ENCODE measurements at places on chromosomes 5 and 9.

- DNase-seq = no peak
- no peak overlapping the region for H3K4me3 ChIP-seq
- H3K27ac ChIP-seq = no peak overlapping the region
- H3K36me3 ChIP-seq = no peaks in the 10 kb centered on the region
- peaks cover 2% of the 10 kb centered on the region for H3K4me1 ChIP-seq
Observed at GRCh38 chr9:89664896-89665329, 60.1 kb downstream of the GADD45G start.

GRCh38 chr9:94743035-94743954, 16.8 kb downstream of the AOPEP start:
- peaks cover 52% of the 10 kb centered on the region for H3K36me3 ChIP-seq
- peaks cover 3% of the 10 kb centered on the region for H3K4me1 ChIP-seq
- no peak overlapping the region for H3K27ac ChIP-seq
- no peak overlapping the region for H3K4me3 ChIP-seq
- DNase-seq = no peak
- H3K27me3 ChIP-seq = no peaks in the 10 kb centered on the region

DNA sequence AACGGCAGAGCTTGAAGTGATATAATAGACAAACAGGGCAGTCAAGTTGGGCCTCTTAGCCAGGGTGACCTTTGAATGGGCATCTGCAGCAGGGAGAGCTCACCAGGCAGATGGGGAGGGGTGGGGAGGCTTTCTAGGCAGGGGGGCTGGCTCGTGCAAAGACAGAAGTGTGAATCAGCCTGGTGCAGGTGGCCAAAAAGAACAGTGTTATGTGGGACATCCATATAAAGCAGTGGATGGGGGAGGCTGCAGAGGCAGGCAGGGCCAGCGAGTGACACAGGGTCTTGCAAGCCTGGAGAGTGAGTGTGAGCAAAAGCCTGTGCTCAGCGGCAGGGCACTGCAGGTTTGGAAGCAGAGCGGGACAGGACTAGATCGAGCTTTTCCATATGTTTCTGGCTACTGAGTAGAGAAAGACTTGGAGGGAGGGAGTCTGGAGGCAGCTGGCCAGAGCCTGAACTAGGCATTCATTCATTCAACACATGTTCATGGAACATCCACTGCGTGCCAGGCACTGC, 14.2 kb upstream of the TTLL11 start:
- no peaks in the 10 kb centered on the region for H3K36me3 ChIP-seq
- DNase-seq = no peak
- H3K27me3 ChIP-seq = no peaks in the 10 kb centered on the region
- H3K27ac ChIP-seq = no peak overlapping the region

- DNase-seq = no peak
- H3K27ac ChIP-seq = no peak overlapping the region
- H3K27me3 ChIP-seq = no peaks in the 10 kb centered on the region
- H3K36me3 ChIP-seq = no peaks in the 10 kb centered on the region
Observed at GRCh38 chr9:4048441-4048840, 251.4 kb downstream of the GLIS3 start.

DNA sequence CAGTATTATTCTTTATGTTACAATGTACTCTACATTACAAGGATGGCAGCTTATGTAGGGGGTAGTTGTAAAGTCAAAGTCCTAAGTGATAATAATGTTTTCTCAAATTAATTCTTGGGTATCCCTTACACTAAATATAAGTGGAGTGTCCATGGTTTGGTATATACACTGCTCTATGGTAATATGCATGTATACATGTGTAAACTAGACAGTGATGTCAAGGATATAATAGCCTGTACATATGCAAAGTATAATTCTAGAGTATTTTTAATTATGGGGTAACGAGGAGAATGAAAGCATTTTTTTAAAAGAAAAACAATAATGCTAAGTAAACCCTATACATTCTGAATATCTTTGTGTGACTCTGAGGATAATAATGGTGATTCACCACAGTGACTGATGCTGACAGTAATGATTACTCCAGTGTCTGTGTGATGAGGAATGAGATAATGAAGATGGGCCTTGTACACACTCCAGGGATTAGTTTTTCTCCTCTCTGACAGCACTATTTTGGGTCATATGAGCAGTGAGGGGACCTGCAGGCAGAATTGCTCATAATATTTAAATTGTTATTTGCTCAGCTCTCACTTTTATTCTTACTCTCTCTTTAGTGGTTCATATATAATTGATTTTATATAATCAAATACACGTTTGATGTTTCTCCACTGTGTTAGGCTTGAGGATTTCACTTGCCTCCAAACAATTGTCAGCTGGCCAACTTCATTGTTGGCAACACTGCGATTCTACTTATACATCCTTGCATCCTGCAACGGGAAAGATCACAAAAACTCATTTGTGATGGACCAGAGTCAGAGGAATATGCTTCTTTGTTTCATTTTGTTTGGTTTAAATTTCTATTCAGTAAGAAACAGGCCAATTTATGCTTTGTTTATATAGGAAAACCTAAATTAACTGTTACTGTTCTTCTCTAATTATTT, 88.2 kb downstream of the NREP start:
- no peak overlapping the region for H3K27ac ChIP-seq
- peaks cover 5% of the 10 kb centered on the region for H3K4me1 ChIP-seq
- H3K36me3 ChIP-seq = no peaks in the 10 kb centered on the region
- H3K4me3 ChIP-seq = no peak overlapping the region
- no peaks in the 10 kb centered on the region for H3K27me3 ChIP-seq
- DNase-seq = no peak

GRCh38 chr5:53194086-53194485, 84.5 kb upstream of the MOCS2 start:
- no peak overlapping the region for H3K4me3 ChIP-seq
- no peak for DNase-seq
- H3K27me3 ChIP-seq = peaks cover 32% of the 10 kb centered on the region
- no peaks in the 10 kb centered on the region for H3K4me1 ChIP-seq
- H3K36me3 ChIP-seq = no peaks in the 10 kb centered on the region

GRCh38 chr5:137630972-137631370, 104.9 kb downstream of the KLHL3 start:
- no peak for DNase-seq
- H3K36me3 ChIP-seq = no peaks in the 10 kb centered on the region
- H3K27me3 ChIP-seq = no peaks in the 10 kb centered on the region
- H3K4me1 ChIP-seq = no peaks in the 10 kb centered on the region
- no peak overlapping the region for H3K27ac ChIP-seq

DNA sequence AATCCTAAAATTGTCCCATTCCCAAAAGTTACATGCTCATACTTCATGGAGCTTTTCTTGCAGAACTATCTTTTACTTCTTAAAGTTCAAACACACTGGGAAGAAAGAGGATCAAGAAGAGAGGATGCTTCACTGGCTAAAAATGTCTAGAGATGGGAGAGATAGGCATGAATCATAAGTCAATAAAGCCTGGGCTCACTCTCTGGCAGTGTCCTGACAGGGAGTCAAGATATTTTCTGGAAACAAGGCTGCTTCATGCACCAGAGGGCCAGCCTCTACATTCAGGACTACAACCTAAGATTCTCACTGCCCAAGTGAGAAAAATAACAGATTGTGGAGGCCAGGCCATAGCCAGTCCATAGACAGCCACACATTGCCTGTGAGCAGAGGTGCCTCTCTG, 1358.4 kb downstream of the EFNA5 start:
- no peak for DNase-seq
- H3K36me3 ChIP-seq = no peaks in the 10 kb centered on the region
- no peaks in the 10 kb centered on the region for H3K27me3 ChIP-seq
- no peak overlapping the region for H3K4me3 ChIP-seq

GRCh38 chr9:87498811-87499360, 1.2 kb downstream of the DAPK1 start:
- H3K27me3 ChIP-seq = peaks cover 66% of the 10 kb centered on the region
- no peak overlapping the region for H3K27ac ChIP-seq
- H3K4me1 ChIP-seq = peaks cover 30% of the 10 kb centered on the region
- H3K36me3 ChIP-seq = no peaks in the 10 kb centered on the region

GRCh38 chr5:79849061-79849460, 142.0 kb downstream of the MTX3 start:
- no peak for DNase-seq
- H3K4me1 ChIP-seq = peaks cover 19% of the 10 kb centered on the region
- no peak overlapping the region for H3K4me3 ChIP-seq
- no peak overlapping the region for H3K27ac ChIP-seq

- DNase-seq = no peak
- H3K27me3 ChIP-seq = no peaks in the 10 kb centered on the region
- H3K4me3 ChIP-seq = no peak overlapping the region
- H3K27ac ChIP-seq = no peak overlapping the region
Observed at GRCh38 chr9:135512241-135512603, 9.0 kb upstream of the LCN1 start.

GRCh38 chr9:545480-545879, 296.0 kb upstream of the DMRT1 start:
- no peak for DNase-seq
- H3K36me3 ChIP-seq = no peaks in the 10 kb centered on the region
- peaks cover 10% of the 10 kb centered on the region for H3K27me3 ChIP-seq
- no peak overlapping the region for H3K4me3 ChIP-seq
- H3K27ac ChIP-seq = no peak overlapping the region

GRCh38 chr5:107951309-107951708, 280.6 kb upstream of the EFNA5 start:
- no peaks in the 10 kb centered on the region for H3K36me3 ChIP-seq
- H3K27ac ChIP-seq = no peak overlapping the region
- peaks cover 34% of the 10 kb centered on the region for H3K4me1 ChIP-seq

DNA sequence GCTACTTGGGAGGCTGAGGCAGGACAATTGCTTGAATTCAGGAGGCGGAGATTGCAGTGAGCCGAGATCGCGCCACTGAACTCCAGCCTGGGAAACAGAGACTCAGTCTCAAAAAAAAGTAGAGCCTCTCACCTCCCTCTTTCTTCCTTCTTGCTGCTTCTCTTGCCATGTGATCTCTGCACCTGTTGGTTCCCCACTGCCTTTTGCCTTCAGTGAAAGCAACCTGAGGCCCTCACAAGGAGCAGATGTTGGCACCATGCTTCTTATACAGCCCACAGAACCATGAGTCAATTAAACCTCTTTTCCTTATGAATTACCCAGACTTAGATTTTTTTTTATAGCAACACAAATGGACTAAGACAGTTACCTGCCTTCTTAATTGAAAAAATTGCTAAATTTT, 45.6 kb upstream of the GLRX start:
- H3K4me1 ChIP-seq = peaks cover 86% of the 10 kb centered on the region
- DNase-seq = no peak
- no peaks in the 10 kb centered on the region for H3K36me3 ChIP-seq
- H3K27me3 ChIP-seq = no peaks in the 10 kb centered on the region

DNA sequence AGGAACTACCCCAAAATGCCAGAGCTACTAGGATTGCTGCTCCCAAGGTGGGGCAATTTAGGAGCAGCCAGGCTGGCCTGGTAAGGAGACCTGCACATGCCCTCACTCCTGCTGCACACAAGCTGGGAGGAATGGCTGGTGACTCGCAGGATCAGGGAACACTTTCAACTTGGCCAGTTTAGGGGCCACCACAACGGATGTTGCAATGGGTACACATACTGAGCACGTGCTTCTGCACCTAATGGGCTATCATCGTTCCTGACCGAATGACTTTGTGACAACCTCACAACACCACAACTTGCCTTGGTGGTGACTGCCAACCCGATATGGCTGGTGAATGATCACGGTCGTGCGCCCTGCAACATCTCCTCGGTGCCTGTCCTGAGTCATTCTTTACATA, 172.0 kb downstream of the ROR2 start:
- no peaks in the 10 kb centered on the region for H3K36me3 ChIP-seq
- no peak overlapping the region for H3K4me3 ChIP-seq
- H3K27ac ChIP-seq = no peak overlapping the region
- DNase-seq = no peak
- peaks cover 4% of the 10 kb centered on the region for H3K4me1 ChIP-seq
- H3K27me3 ChIP-seq = peaks cover 21% of the 10 kb centered on the region

- no peak overlapping the region for H3K4me3 ChIP-seq
- H3K36me3 ChIP-seq = no peaks in the 10 kb centered on the region
- H3K27ac ChIP-seq = no peak overlapping the region
- DNase-seq = no peak
Observed at GRCh38 chr5:165360784-165361542, 1855.5 kb downstream of the MAT2B start.

GRCh38 chr9:115378241-115378640, 260.3 kb upstream of the TNC start:
- DNase-seq = no peak
- peaks cover 4% of the 10 kb centered on the region for H3K4me1 ChIP-seq
- no peak overlapping the region for H3K27ac ChIP-seq
- H3K4me3 ChIP-seq = no peak overlapping the region

- no peaks in the 10 kb centered on the region for H3K36me3 ChIP-seq
- H3K4me1 ChIP-seq = no peaks in the 10 kb centered on the region
- DNase-seq = no peak
- no peaks in the 10 kb centered on the region for H3K27me3 ChIP-seq
- H3K4me3 ChIP-seq = no peak overlapping the region
Observed at GRCh38 chr9:13806714-13807113, 507.2 kb downstream of the NFIB start.

DNA sequence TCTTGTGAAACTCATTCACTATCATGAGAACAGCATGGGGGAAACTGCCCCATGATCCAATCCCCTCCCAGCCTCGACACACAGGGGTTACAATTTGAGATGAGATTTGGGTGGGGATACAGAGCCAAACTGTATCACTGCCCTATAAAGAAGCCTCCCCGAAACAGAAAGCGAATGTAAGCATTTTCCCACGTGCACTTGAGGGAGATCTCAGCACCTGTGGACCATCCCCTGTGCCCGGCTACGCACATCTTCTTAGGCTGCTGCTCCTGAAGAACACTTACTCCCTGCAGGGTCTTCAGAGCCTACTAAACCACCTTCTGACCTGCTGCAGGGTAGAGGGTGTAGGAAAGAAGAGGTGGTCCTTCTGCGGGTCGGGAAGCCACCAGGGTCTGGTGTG, 410.2 kb upstream of the IRX2 start:
- no peaks in the 10 kb centered on the region for H3K36me3 ChIP-seq
- H3K27ac ChIP-seq = no peak overlapping the region
- no peaks in the 10 kb centered on the region for H3K27me3 ChIP-seq
- H3K4me1 ChIP-seq = no peaks in the 10 kb centered on the region
- H3K4me3 ChIP-seq = no peak overlapping the region

- H3K4me3 ChIP-seq = no peak overlapping the region
- no peaks in the 10 kb centered on the region for H3K36me3 ChIP-seq
- no peaks in the 10 kb centered on the region for H3K4me1 ChIP-seq
- no peak for DNase-seq
- no peak overlapping the region for H3K27ac ChIP-seq
Observed at GRCh38 chr9:121758693-121759092, 107.3 kb downstream of the DAB2IP start.

GRCh38 chr5:133229931-133230664, 178.3 kb downstream of the HSPA4 start:
- peaks cover 2% of the 10 kb centered on the region for H3K4me1 ChIP-seq
- no peaks in the 10 kb centered on the region for H3K27me3 ChIP-seq
- no peaks in the 10 kb centered on the region for H3K36me3 ChIP-seq
- H3K27ac ChIP-seq = no peak overlapping the region
- DNase-seq = no peak
- H3K4me3 ChIP-seq = no peak overlapping the region
